ENCODE measurements at places on chromosomes 12 and 14.

- DNase-seq = no peak
These were observed 813 bp downstream of the TWF1 start for GRCh38 chr12:43805149-43805859.

GRCh38 chr14:34874386-34875030 lies 652 bp downstream of the BAZ1A start:
- peak; percentile 18 for DNase-seq

DNA sequence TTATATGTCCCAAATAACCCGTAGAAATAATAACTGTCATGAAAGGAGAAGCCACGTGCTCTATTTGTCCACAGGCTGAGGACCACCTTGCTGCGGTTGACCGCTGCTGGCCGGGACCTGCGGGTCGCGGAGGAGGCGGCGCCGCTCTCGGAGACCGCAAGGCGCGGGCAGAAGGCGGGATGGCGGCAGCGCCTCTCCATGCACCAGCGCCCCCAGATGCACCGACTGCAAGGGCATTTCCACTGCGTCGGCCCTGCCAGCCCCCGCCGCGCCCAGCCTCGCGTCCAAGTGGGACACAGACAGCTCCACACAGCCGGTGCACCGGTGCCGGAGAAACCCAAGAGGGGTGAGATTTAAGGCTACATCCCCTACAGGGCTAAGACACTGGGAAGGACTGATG lies 21.0 kb downstream of the RPGRIP1 start:
- DNase-seq = no peak

DNA sequence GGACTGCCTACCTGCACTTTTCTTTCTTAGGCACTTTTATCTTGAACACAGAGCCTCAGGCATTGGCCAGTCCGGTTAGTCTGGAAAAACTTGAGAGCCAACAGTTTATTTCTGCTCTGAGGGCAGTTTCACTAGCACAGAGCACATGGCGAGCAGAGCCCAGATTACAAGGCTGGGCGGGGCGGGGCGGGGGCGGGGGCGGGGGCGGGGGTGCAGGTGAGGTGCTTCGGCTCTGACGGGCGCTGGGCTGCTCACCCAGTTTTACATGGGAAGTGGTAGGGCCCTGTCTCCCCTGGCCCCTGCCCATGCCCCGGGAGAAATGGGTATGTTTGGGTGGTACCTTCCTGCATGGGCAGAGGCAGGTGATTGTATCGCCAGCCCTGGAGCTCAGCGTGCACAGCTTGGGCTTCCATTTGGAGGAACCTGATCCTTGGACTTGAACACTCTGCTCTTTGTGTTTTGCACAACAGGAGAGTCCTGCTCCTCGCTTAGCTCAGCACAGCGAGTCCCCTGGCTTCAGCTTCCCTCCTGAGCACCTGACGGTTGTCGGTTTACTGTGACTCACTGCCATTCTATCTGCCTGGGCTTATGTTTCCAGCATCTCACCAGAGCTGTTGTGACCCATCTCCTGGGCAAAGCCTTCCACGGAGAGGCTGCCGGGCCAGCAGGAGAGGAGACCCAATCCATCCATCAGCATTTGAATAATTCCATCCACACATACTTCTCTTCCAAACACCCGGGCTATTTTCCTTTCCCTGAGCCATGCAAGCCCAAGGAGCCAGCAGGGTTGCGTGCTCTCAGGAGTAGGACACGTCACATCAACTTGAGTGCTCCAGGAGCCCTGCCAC lies 108.5 kb downstream of the ARF6 start:
- DNase-seq = peak; percentile 48

GRCh38 chr12:112217647-112218046 lies 92.3 kb downstream of the TRAFD1 start:
- no peak for DNase-seq

DNA sequence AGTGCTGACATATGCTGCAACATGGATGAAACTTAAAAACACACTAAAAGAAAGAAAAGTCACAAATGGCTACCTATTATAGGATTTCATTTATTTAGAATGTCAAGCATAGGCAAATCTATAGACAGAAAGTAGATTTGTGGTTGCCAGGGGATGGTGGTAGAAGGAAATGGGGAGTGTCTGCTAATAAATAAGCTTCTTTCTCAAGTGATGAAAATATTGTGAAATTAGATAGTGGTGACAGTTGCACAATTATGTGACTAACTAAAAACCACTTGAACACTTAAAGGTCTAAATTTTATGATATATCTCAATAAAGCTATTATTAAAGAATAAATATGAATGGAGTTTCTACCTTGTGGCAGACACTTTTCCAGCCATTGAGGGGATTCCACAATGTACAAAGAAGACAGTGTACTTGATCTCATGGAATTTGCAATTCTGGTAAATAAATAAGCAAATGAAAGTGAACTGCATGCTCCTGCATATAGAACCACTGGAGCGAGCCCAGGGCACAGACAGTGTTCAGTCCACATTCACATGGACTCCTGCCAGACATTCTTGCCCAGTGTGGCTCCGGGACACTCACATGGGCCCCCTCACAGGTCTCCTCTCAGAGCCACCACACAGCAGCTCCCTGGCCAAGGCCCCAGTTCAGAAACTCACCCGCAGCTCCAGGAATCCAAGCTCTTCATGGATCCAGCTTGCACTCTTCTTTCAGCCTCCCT lies 107.1 kb upstream of the ARID2 start:
- no peak for DNase-seq

GRCh38 chr12:25681580-25681979 lies 128.5 kb upstream of the LMNTD1 start:
- DNase-seq = no peak

DNA sequence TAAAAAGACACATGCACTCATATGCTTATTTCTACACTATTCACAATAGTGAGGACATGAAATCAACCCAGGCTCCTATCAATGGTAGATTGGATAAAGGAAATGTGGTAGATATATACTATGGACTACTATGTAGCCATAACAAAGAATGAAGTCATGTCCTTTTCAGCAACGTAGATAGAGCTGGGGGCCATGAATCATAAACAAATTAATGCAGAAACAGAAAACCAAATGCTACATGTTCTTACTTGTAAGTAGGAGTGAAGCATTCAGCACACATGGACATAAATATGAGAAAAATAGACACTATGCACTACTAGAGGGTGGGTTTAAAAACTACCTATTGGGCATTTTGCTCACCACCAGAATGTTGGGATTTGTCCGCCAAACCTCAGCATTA lies 278.0 kb upstream of the MIS18BP1 start:
- no peak for DNase-seq

- DNase-seq = no peak
These were observed 4.4 kb upstream of the CSRNP2 start for GRCh38 chr12:51087818-51088217.

DNA sequence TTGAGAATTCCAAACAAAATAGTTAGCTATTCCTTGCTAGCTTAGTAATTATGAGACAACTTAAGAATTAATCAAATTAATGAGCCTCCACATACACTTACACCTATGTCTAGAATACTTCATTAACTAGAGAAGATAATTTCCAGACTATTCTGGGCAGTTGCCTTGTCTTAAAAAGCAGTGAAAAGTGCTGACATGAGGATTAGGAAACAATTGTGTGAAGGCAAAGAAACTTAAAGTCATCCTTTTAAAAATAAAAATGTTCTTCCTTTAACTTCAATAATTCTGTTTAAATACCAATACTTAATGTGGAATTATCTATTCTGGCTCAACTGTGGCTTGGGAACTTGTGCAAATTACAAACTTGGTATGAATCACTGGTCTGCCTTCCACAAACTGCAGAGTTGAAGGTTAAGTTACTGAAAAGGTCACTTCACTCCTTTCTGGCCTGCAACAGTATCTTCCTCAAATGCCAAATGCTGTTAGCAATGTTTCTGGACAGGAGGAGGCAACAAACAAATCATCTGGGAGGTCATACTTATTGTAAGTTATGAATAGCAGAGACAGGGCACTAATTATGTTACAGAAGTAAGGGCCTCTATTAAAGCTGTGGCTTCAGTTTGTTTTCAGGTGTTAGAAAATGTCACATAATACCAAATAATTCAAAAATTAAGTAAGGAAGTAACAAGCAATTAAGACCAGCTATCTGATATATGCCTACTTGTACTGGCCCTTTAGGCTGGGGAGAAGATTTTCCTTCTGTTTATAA lies 19.2 kb downstream of the PPTC7 start:
- no peak for DNase-seq

- no peak for DNase-seq
These were observed 34.9 kb upstream of the SPTSSA start for GRCh38 chr14:34496679-34497513.

DNA sequence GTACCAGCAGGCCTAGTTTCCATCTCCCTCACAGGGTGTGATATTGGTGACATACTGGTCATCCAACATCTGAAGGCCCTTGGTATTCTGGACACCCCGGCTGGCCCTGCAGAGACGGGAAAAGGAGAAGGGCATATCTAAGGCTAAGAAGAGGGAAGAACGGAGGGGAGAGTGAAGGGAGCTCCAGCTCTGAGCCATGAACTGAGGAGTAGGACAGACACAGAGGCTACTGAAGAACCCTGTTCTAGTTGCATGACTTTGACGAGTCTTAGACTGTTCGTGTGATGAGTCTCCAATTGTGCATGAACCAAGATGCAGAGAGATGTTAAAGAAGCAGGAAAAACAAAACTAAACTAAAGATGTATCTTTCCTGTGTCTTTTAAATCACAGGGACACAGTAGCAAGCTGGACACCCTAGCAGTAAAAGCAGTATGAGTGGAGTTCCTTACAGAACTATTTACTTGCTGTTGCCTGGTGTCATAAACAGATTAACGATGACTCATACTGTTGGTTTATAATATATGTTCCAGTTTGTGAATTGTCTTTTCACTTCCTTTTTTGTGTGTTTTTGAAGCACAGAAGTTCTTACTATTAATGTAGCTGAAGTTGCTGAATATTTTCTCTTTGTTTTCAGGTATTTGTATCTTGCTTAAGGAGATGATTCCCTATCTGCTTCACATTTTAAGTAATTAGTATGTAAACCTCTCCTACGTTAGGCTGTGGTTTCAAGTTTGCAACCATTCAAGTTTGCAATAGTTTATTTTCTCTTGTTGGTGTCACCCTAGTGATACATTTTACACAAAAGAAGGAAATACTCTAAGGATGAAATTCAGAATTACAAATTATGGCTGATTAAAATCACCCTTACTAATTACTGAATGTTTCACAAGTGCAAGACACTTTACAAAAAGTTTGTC lies 15.7 kb downstream of the FAR2 start:
- no peak for DNase-seq

DNA sequence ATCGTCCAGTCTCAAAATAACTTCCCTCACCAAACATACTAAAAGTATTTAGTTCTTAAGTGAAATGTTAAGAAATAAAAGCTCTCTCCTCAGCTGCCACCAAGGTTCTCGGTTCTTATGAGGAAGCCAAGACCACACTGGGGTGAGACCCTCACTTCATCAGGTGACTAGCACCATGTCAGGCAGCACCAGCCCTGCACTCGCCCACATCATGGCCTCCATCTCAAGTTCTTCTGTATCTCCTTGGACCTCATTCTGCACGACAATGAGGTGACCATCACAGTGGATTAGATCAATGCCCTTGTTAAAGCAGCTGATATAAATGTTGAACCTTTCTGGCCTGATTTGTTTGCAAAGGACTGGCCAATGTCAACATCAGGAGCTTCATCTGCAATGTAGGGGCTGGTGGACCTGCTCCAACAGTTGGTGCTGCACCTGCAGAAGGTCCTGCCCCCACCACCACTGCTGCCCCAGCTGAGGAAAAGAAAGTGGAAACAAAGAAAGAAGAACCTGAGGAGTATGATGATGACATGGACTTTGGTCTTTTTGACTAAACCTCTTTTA lies 12.4 kb downstream of the SEC23A start:
- DNase-seq = no peak

DNA sequence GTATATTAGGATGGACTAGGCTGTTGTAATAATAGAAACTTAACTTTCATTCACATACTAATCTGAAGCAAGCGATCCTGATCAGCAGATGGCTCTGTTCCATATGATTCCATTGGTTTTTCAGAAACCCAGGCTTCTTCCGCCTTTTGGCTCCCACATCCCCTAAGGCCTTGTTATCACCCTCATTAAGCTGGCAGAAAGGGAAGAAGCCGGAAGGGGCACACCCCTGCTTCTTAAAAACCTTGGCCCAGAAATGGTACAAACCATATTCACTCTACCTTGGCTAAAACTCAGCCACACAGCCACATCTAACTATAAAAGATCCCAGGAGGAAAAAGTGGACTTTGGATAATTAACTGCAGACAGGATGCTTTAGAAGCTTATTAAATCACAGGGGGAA lies 329.2 kb downstream of the PCNX1 start:
- DNase-seq = no peak

DNA sequence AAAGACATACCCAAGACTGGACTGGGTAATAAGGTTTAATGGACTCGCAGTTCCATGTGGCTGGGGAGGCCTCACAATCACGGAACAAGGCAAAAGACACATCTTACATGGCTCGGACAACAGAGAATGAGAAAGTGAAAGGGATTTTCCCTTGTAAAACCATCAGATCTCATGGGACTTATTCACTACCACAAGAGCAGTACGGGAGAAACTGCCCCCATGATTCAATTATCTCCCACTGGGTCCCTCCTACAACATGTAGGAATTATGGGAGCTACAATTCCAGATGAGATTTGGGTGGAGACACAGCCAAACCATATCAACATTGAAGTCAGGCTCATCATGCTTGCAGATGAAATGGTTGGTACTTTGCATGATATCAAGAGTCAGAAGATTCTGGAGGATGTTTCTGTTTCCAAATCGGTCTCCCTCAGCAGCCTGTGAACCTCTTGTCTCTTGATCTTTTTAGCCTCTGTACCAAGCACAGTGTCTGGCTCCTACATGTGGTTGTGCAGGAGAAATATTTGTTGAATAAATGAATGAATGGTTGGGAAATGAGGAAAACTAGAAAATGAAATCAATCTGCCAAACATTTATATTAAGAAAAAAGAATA lies 98.6 kb downstream of the VRK1 start:
- DNase-seq = no peak

GRCh38 chr12:50069069-50069468 lies 11.7 kb downstream of the ASIC1 start:
- no peak for DNase-seq

- DNase-seq = no peak
These were observed 57.2 kb upstream of the DLK1 start for GRCh38 chr14:100669468-100669867.

DNA sequence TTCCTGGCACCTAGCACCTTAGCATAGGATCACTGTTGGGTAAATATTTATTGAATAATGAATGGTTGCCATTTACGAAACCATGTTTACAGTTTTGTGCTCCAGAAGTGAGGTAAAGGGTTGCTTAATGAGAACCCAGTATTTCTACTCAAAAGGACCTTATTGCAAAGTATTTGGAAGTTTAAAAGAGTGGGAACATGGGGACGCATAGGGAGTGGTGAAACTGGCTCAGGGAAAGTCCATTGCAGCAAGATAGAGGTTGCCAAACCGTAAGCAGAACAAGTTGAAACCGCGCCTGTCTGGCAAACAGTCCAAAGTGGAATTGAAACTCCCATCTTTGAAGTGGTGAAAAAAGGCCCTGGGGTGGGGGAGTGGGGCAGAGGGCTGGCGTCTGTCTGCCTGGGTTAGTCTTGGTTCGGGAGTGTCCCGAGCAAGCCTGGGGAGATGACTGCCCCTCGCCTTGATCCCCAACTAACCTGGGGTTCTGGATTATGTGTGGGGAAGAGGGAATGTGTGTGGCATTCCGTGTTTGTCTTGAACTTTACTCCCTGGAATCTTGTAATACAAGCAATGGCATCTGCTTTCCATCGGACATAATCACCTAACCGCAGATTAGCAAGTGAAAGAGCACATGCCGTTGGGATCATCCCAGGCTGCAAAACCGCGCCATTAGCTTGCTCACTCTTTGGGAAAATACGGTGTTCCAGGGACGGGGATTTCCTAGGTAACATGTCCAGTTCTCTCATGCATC lies 7.2 kb downstream of the ALDH2 start:
- no peak for DNase-seq

GRCh38 chr12:5716201-5716600 lies 228.9 kb downstream of the ANO2 start:
- DNase-seq = no peak
